T1000 (cell line): ENCODE measurements at places on chromosomes 5 and 9.

- no peak for DNase-seq
Measured at GRCh38 chr5:103145196-103145595, 25.1 kb downstream of the PPIP5K2 start.

DNA sequence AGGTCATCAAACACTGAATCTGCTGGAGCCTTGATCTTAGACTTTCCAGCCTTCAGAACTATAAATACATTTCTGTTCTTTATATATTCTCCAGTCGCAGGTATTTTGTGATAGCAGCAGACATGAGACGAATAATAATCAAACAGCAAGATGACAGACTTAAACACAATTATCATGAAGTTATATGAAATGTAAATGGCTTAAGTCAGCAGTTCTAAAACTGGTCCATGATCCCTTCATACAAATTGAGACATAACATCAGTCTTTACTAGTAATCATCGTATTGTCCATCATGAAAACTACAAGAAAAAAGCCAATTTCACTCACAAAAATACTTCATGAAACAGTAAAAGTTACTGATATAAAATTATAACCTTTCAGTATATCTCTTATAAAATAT is 101.8 kb downstream of the ZDHHC21 start:
- DNase-seq = no peak

DNA sequence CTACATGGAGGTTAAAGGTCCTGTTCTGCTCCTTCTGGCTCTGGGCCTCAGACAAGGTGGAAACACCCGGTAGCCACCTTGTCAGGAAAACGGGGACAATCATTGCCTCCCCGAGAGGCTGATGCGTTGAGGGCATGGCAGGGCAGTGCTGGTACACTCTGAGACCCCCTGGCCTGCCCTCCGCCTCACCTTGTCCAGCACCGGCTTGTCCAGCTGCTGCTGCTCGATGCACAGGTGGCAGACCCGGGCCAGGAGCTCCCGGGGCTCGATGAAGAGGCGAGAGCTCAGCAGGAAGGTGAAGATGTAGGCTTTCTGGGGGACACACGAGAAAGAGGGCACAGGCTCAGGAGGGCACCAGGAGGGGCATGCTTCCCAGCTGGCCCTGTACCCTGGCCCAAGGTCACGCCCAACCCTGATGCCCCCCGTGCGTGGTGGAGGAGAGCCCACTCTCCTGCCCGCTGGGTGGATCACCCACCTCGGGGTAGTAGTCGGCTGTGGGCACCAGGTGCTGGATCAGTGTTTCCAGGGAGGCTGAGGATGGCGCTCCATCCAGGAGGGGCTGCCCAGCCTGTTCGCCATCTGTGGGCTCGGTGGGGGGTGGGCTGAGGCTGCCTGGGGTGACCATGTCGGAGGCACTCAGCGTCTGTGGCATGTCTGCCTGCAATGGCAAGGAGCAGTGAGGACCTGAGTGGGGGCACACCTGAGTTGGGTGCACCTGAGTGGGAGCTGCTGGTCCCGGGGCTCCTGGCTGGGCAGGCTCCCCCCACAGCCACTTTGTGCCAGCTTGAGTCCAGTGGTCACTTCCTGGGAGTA is 66.0 kb upstream of the RNF130 start:
- DNase-seq = no peak

DNA sequence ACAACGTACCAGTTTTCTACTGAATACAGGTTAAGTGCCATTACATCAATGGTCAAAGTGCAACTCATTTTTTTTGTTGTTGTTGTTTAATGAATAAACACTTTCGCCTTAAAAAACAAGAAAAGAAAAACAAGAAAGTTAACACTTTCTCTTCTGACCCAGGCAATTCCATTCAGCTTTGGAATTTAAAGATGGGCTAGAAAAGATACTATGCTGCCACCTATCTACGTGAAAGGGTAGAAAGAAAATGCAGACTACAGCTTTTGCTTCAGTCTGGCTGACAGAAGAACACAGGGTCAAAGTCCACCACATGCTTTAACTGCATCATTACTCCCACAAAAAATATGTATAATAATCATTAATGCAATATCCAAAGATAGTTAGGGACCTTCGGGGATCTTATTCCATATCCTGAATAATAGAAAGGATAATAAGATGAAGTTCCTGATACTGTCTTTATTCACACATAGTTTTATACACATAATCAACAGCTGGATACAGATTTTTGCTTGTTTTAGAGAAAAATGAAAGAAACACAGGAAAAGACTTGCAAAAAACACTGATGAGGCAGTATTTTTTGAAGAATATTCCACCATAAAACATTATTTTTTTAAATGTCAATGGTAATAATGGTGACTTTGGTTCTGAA is 40.4 kb downstream of the ZDHHC21 start:
- no peak for DNase-seq

GRCh38 chr9:38036359-38037084 is 32.5 kb downstream of the SHB start:
- no peak for DNase-seq

- DNase-seq = no peak
Measured at GRCh38 chr9:102975251-102975650, 19.9 kb upstream of the CYLC2 start.

DNA sequence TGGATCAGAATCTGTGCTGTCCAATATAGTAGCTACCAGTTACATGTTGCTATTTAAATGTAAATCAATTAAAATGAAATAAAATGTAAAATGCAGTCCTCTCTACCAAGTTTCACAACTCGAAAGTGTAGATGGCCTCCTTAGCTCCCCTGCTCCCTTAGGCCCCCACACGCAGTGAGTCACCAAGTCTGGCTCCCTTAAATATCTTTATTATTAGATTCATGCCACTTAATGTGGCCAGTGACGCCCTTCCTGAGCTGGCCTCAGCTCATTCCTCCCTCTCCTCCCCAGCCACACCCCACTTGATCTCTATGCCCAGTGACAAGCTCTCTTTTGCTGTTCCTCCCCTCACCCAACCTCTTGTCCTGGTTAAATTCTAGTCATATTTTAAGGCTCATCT is 88.4 kb upstream of the DNAH5 start:
- no peak for DNase-seq

DNA sequence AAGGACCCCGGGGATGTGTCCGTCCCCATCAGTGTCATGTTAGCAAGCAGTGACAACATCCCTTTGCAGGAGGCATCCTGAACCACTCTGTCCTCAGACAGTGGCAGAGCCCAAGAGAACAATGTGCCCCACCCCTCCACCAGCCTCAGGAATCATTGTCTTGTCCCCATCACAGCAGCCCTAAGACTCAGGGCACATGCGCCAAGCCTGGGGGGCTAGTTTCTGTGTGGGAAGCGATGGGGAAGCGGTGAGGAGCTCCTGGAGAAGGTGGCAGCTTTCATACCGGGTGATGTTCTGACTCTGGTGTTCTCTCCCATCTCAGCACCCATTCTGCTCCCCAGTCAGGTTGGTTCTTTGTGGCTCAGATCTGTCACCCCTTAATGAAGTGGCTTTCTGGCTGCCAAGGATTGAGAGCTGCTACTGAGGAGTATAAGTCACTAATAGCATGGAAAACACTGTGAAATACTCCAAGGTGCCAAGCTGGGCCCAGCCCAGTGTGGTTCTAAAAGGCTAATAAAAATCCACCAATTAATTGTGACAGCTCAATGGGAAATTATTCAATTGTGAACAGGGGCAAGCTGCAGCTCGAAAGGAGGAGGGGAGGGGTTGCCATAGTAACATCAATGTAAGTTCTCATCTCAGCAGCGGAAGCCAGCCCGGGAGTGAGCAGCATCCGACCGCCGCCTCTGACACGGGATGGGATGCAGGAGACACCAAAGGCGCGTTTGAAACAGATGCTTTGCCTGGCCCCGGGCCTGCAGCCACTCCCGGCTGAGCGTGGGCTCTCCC is 4.7 kb downstream of the QRFP start:
- DNase-seq = no peak

DNA sequence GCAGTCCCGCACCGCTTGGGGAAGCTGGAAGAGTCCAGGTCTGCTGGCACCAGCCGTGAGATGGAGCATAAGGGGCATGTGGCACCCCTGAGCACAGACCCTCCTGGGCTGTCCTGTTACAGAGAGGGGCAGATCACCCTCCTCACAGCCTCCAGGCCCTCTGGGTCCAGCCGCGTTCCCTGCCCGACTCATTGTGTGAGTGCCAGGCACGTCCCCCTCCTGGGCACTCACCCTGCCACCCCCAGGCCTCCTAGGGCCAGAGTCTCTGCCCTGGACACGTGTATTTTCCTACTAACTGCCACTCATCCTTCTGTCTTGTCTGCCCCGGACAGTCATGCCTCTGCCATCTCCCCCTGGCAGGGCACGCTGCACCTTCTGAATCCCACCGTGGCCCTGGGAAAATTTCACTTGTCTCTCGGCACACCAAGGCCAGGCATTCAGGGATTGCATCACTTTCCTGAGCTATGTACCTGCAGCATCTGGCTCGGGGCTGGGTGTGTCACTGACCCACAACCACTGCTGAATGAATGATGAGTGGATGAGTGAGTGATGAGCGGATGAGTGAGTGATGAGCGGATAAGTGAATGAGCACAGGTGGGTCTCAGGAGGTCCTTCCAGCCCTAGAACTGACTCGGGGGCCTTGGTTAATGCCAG is 21.5 kb upstream of the FCN1 start:
- no peak for DNase-seq

DNA sequence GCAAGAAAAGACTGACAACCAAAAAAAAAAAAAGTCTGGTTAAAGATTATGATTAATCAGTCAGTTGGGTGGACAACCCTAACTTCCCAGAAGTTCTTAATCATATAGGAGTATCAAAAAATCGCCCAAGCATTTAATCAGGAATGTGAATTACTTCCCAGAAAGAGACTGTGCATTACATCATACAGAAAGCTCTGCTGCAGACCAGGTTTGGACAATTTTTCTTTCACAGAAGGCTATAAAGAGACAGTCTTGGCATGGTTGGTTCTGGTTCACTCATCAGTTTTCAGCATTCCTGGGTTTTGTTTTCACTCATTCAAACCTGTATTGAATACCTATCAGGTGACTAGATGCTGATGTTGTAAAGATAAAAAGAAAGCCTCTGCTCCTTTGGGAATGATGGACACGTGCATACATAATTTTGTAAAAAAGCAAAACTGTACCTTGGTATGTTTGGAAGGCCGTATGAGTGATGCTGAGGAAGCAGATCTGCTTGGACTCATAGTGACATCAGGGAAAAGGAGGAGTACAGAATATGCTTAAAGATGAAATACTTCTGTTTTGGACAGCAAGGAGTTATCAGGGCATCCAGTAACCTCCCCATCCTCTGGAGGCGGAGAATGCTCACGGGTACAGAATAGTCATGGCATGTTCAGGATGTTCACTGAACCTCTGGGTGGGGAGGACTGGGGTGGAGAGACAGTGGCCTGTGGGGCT is 178.4 kb downstream of the GNA14 start:
- no peak for DNase-seq

DNA sequence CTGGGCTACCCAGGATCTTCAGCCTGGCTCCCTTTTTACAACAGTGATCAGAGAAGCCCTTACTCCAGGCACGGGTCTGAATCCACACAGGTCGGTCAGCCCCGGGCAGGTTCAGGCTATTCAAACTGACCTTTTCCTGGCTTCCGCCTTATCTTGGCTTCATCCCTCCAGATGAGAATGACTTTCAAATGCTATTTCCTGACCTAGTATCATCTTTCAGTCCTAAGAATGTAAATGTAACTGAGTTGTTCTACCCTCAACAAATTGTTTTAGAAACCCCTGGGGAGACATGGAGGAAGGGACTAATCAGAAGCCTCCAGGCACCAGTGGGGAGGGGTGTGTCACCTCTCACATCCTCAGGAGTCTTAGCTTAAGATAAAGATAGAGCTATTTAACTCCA is 213.2 kb downstream of the EPB41L4A start:
- no peak for DNase-seq

GRCh38 chr9:18362901-18363685 is 110.9 kb upstream of the ADAMTSL1 start:
- no peak for DNase-seq

DNA sequence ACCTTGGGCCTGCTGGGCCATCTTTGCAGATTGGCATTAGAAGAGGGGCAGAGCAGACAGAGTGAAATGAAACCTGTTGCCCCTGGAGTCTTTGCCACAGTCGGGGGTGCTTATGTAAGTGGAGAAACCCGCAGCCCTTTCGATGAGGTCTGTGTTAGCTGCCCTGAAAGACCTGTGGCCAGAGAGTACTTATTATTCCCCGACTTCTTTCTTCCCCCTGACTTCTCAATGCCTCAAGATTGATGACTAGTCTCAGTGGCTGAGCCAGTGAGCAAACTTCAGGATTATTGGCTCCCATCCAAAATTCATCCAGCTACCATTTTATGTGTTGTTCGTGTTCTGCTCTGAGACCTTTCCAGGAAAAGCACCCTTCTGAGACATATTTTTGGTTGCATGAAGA is 7.6 kb downstream of the NTRK2 start:
- no peak for DNase-seq

DNA sequence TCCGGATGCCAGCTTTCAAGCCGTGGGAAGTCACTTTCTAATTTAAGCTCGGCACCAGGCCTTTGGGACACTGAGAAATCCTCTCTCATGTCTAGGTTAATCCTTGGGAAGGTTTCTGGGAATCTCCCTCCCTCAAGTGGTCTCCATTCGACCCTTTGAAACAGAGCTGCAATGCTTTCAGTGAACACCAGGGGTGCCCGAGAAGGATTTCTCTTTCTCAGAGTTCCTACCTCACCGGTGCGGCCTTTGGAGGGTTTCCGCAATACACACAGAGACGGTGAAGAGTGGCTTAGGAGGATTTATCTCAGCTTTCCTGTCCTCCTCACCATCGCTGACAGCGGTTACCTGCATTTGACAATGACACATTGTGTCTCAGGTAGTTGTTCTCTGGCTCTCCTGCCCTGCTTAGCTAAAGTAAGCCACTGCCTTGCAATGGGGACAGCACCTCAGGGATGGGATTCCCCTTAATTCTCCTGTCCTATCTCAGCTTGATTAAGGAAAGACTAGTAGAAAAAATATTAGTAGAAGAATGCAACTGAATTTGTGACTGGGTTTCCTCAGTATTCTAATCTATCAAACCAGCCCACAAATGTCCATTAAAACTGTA is 180.6 kb downstream of the GABRG2 start:
- no peak for DNase-seq

DNA sequence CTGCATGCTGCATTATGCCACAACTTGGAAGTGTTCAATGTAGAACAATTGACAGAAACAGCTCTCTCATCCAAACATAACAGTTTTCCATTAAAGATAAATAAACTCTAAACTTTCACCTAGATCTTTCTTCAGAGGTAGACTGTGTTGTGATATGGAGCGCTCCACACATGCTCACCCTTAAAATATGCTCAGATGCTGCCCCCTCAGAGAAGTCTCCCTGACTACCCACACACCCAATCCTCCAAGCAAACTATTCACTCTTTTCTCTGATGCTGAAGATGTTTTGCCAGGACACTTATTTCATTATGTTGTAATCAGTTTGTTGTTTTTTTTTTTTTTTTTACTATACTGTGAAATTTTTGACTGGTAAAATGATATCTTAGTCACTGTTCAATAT is 206.6 kb upstream of the RASA1 start:
- DNase-seq = no peak

DNA sequence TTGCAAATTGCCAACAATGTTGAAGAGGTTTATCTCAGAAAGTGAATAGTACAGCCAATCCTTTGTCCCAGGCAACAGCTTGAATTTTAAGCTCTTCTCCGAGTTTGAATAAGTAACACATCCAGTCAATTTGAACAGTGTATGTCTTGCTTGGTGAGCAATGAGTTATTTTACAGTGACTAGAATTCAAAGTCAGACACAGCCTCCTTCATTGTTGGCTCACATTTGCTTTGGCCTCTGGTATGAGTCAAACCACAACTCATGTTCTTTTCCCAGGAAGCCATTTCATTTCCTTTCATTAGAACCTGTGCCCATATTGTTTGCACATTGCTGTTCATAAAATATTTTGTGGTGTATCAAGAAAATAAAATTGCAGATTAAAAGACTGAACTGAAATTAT is 622.0 kb upstream of the DAB2 start:
- no peak for DNase-seq
